ENCODE measurements at places on chromosomes 4 and X.

GRCh38 chr4:76300012-76300411 lies 6.5 kb upstream of the STBD1 start:
- peak; percentile 70 for DNase-seq

DNA sequence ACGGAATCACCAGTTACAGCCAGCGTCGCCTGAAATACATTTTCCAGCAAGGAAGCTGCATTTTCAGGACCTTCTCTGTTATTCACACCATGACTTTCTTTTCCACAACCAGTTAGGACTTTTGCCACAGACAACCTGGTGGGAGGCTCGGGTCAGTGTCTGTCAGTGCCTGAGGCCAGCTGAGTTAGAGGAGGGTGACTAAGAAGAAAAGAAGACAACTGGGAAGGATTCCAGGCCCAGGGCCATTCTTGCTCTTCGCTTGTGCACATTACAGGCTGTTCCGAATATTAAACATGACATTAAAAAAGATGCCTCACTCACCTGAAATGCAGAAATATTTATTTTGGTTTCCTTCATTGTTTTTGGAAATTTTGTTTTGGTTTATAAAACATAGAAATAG lies 21.4 kb upstream of the CENPU start:
- DNase-seq = no peak

DNA sequence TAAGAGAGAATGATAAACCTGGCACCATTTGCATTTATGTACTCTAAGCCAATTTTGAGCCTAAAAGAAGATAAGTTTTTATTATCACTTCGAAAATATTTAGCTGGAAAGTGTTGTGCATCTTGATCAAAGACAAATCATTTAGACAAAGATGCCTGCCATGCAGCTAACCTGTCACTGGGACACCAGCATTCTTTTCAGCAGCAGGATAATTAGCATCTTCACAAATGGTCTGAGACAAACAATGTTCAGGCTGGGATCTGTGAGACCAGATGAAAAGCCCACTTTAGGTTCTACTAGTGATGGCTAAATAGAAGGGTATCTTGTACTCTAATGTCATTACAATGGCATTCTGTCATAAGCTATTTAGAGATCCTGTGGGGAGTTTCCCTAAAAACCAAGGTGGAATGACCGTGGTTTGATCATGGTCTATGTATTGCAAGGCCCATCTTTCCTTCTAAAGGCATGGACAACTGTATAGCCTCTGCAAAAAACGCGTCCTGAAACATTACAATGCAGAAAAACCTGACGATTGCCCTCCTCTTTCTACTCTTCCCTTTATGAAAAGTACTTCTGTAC lies 7.2 kb downstream of the PRDM8 start:
- DNase-seq = no peak

- no peak for DNase-seq
Observed at GRCh38 chrX:739611-740010, 109.0 kb downstream of the SHOX start.

GRCh38 chr4:187088070-187088799 lies 364.6 kb upstream of the FAT1 start:
- no peak for DNase-seq

DNA sequence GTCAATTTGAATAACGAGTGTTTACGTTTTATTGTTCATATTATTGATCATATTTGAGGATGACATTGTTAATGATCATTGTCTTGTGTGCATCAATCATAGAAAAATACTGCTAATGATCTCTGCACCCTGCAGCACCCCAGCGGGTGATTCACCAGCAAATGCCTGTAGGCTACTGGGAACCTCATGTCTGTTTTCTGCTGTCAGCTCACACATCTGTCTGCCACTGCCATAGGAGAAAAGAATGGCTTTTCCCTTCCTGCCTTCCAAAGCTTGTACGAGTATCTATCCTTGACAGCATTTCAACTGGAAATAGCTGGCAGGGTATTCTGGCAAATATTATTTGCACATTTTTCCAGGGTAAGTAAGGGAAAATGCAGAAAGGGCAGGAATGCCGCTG lies 272.1 kb upstream of the TRAM1L1 start:
- DNase-seq = no peak

DNA sequence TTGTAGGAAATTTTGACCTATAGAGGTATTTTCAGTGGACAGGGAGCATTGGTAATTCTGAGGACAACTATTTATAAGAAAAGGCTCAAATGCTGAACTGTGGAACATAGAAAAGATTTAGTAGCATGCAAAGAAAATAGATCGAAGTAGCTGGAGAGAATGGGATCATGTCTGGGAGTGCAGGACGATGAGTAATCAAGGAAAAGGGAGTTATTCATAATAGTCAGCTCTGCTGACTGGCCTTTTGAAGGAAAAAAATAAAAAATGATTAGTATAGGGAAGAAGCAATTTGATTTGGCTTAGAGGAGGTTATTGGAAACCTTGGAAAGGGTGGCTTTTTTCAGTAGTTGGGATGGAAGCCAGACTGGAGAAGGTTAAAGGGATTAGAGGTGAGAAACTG lies 22.9 kb upstream of the ANK2 start:
- DNase-seq = no peak

DNA sequence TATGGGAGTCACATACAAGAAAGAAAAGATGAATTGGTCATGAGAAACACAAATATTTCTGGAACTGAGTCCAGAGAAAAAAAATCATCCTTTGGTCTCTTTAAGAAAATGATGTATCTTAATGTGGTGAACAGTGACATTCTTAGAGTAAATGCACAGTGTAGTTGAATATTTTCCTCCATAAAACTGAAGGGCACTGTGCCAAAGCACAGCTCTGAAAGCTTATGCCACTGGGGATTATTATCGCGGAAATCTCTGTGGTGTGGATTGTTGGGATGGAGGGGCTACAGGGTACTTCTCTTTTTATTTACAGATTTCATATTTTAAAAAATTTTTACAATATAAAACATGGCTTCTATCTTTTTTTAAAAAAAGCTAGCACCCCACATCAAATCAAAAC lies 908.1 kb downstream of the CCSER1 start:
- no peak for DNase-seq

DNA sequence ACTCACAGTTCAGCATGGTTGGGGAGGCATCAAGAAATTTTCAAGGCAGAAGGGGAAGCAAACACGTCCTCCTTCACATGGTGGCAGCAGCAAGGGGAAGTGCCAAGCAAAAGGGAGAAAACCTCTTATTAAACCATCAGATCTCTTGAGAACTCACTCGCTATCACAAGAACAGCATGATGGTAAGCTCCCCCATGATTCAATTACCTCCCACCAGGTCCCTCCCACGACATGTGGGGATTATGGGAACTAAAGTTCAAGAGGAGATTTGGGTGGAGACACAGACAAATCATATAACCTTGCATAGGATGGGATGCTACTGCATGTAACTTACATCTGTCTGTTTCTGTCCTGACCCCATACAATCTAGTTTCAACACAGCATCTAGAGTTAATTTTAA lies 511.8 kb upstream of the ARX start:
- no peak for DNase-seq

DNA sequence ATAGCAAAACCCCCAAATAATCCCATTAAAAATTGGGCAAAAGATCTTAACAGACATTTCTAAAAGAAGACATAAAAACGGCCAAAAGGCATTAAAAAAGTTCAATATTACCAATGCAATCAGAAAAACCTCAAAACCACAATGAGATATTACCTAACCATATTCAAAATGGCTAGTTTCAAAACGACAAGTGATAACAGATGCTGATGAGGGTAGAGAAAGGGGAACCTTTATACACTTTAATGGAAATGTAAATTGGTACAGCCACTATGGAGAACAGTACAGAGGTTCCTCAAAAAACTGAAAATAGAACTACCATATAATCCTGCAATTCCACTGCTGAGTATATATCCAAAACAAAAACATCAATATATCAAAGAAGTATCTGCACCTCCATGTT lies 6.2 kb downstream of the AADAT start:
- DNase-seq = peak; percentile 52

DNA sequence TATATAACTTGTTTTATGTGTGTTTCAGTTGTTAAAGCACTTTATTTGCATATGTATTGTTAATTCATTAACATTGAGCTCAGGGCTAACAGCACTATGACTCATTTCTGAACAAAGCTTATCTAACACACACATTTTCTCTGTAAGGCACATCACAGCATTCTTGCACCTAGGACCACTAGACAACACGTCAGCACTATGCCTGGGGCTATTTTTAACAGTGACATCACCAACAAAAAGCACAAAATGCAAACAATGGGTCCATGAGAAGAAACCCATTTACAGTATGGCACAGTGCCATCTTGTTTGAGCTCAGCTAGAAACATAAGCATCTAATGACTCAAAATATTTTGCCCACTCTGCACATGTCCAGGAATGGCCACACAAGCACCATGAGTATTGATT lies 124.4 kb downstream of the RELL1 start:
- DNase-seq = no peak

DNA sequence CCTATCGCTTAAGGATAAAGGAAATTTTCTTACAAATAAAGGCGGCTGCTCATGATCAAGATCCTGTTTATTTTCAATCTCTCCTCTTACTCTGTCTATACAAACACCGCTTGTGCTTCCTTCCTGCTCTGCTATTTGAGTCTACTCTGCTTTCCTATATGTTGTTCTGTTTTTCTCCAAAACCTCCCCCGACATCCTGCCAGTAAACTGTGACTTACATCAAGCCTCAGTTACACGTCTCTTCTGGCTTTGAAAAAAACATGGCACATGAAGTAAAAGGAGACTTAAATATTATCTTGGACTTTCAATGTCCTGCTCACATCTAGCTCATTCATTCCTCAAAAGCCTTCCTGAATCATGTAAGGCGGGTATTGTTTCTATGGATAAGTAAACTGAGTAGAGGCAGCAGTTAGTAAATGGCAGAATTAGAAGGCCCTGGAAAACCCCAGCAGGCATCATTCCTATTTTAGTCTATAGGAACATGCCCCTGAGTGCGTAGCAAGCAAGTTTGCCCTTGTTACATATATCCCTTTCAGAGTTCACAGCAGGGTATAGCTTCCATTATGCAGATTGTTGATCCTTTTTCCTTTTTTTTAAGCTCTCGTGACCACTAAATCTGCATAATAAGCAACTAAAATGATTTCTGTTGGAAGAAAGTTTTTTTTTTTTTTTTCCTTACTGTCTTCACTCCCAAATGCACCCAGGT lies 280.1 kb downstream of the RAPGEF2 start:
- DNase-seq = no peak

DNA sequence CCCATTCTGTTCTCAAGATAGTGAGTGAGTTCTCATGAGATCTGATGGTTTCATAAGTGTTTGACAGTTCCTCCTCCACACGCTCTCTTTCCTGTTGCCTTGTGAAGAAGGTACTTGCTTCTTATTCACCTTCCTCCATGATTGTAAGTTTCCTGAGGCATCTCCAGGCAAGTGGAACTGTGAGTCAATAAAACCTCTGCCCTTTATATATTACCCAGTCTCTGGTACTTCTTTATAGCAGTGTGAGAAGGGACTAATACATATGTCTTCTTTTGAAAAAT lies 58.4 kb downstream of the CFAP299 start:
- DNase-seq = no peak

GRCh38 chr4:174317531-174317930 lies 33.8 kb downstream of the CEP44 start:
- DNase-seq = no peak

GRCh38 chr4:187424636-187425035 lies 570.9 kb upstream of the ZFP42 start:
- no peak for DNase-seq

- DNase-seq = no peak
Observed at GRCh38 chrX:2469196-2469685, 31.5 kb downstream of the DHRSX start.

Data from KBM-7 (cell line).